ENCODE measurements at places on chromosomes 16 and 17.

GRCh38 chr17:73924114-73924908 is 279.2 kb upstream of the RPL38 start:
- DNase-seq, result no peak

- no peak for DNase-seq
These were observed 24.0 kb downstream of the RNF213 start for GRCh38 chr17:80284631-80285030.

DNA sequence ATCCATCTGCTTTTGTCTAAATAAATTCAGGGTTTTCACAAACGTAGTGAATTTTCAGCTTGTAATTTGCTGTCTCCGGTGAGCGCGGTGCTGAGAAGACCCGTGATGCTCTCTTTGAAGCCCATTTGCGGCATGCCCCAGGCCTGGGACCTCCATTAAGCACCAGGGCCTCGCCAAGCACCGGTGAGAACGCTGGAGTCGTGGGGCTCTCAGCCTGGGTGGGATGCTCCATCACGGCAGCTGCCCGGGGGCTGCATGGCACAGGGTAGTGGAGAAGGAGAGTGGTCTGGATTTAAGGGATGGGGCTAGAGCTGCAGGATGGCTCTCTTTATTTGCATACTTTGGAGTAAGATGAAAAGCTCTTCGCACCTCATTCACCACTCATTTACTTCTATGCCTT is 248.7 kb downstream of the ABCC12 start:
- no peak for DNase-seq

GRCh38 chr17:21357696-21358656 is 18.2 kb upstream of the KCNJ12 start:
- no peak for DNase-seq

DNA sequence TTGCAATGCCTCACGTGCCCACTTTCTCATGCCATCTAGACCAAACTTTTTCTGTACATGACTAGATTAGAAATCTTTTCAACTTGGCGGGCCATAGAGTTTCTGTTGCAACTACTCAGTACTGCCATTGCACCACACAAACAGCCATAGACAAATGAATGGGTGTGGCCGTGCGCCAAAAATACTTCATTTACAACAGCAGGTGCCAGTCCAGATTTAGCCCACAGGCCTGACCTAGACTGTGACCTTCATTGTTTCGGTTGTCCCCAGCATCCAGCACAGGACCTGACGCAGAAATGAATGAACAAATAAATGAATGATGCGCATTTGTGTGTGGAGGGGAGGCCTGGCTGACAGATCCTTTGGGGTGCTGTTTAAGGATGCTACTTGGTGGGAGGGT is 14.3 kb upstream of the PDK2 start:
- no peak for DNase-seq

DNA sequence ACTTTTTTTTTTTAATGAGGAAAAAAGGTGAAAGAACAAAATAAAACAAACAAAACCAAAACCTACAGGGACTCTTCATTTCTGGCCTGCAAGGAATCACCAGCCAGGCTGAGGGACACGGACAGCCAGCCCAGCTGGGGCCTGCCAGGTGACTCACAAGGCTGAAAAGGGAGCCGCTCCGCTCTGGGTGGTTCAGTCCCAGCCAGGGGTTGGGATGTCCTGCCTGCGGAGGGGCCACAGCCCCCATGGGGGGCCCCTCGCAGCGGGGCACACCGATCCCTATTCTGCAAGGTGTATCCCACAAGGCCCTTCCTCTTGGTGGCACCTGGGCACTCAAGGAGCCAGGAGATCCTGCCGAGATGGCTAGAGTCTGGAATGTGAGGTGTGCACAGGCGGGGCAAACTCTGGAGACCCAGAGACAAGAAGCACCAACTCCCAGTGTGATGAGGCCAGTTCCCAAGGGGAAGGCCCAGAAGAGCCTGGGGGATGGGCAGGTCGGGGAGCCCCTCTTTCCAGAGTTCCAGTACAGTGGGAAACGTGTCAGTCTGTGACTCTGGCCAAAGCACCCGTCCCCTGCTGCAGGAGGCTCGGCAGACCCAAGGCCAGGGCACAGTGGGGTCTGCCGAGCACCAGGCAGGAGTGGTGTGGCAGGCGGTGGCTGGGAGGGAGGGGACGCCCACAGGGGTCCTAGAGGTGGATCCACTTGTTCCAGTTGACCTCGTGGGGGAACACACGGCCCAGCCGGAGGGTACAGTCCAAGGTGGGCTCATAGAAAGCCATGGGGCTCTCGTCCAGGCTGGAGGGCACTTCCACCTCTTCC is 58.9 kb downstream of the IL21R start:
- DNase-seq, result no peak

DNA sequence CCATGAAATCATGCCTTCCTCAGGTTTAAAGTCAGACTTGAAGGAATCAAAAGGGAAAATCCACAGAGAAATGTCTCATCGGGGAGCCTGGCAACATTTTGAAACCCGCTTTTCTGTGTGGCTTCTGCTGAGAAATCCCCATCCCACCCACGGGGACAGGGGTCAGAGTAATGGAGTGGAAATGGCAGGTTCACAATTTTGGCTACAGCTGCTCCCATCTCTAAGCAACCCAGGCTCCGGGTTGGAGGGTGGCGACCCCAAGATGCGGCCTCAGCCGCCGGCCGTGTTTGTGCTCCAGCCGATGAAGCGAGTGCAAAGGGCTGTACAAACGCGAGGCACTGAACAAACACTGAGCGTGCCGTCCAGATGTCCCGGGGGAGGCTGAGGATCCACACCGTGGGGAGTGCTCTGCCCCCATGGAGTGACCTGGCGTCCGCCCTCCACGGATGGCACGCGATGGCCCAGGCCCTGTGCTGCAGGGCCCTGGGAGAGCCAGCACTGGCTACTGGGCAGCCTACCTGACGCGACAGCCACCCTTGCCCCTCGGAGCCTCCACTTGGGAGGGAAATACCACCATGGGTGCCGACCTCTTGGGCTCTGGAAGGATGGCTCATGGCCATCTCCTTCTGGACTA is 22.2 kb downstream of the SLC43A2 start:
- DNase-seq, result no peak

Data from AG09319 (cell line).